ENCODE measurements at places on chromosomes 2 and 18. TPM values are rescaled to one million over a fixed set of nuclear protein-coding genes. Genes with fewer than 3 reads are reported as not detected.

C2orf15 gene
- total RNA-seq: 0.73 TPM

DSC2 gene
- total RNA-seq: 0.94 TPM

NDC80 gene
- 10.7 TPM for total RNA-seq

SERPINB10 gene
- not detected for total RNA-seq

SLC14A1 gene
- total RNA-seq: 0.08 TPM

KCNG2 gene
- not detected for total RNA-seq

SFT2D3 gene
- total RNA-seq: 6.9 TPM
